ENCODE measurements at places on chromosomes 6 and 20.

GRCh38 chr6:38453861-38454260 is 185.9 kb downstream of the BTBD9 start:
- DNase-seq: no peak

DNA sequence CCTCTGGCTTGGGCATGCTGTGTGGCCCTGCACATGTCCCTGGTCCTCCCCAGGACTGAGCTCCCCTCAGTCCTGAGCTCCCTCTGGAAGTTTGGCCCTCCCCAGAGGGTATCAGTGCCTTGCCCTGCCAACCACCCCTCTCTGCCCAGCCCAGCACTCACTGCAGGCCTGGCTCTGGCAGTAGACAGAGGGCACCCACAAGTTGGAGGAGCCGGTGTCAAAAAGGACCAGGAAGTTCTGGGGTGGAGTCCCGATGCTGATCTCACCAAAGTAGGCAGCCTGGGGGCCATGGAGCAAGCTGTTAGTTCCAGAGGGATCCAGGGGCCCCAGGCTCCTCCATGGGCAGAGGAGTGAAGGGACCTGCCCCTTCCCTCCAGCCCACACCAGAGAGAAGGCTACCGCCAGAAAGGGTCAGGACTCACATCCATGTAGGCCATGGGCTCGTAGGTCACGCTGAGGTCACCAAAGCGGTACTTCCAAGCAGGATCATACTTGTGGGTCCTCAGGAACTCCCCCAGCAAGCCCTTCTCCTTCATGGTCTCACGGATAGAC is 2.9 kb downstream of the PGC start:
- DNase-seq: no peak

- DNase-seq: no peak
Measured at GRCh38 chr6:107543088-107543487, 53.2 kb downstream of the SOBP start.

DNA sequence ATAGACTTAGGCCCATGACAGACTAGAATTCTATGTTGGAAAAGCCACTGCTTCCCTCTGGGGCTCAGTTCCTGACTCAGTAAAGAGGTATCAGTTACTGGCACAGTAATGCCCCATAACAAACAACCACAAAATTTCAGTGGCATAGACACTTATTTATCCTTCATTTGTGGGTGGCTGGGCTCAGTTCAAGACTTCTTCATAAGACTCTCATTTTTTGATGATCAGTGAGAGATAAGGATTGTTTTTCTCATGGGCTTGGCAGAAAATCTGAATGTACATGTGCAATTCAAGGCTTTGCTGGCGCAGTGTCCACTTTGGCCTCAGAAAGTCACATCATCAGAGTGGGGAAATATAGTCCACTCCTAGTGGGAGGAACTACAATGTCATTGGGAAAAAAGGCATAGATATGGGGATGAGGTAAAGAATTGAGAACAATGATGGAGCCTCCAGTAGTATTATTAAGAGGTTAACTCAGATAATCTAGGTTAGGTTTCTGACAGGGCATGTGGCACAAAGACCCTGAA is 384.6 kb upstream of the FLRT3 start:
- no peak for DNase-seq

- no peak for DNase-seq
Measured at GRCh38 chr20:46559001-46559400, 8.5 kb upstream of the OCSTAMP start.

- DNase-seq: no peak
Measured at GRCh38 chr6:52394251-52394666, 25.9 kb upstream of the EFHC1 start.

DNA sequence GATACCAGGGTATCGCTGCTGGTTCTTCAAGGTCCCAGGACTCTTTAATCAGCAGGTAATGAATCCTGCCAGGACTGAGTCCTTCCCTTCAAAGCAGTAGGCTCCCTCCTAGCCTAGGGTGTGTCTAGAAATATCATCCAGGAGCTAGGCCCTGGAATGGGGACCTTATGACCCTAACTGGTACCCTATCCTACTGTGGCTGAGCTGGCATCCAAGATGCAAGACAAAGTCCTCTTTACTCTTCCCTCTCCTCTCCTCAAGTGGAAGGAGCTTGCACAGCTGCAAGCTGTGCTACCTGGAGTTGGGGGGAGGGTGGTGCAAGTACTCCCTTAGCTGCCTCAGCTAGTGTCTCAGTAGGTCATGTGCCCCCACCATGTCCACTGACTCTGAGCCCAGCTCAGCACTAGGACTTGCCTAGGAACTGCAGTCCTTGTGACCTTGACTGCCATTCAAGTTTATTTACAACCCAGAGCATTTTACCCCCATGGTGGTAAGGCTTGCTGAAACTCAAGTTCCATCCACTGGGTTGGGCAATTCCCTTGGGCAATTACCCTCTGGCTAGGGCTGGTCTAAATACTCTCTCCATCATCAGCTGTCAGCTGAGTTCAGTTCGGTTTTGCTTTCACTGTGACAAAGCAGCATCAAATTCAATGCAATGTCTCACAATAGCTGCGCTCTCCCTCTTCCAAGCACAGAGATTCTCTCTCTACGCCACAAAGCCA is 48.4 kb upstream of the TOP1 start:
- no peak for DNase-seq

DNA sequence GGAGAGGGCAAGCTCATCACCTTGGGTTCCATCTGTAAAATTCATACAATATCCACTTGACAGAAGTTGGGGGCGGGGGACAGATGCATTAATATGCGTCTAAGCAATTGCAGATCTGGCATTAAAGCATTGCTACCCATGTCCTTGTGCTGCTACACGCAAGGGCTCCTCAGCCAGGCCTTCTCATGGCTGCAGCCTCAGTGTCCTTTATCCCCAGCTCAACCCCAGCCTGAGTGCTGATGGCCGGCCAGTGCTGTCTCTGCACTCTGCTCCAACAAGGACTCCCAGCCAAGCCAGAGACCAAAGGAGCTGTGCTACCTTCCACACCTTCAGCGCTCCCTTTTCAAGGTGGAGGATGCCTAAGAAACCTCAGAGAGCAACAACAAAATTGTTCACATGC is 188.5 kb upstream of the STXBP5 start:
- no peak for DNase-seq
